ENCODE measurements at places on chromosomes 13 and 19.

- no peak for DNase-seq
Observed at GRCh38 chr19:42816894-42817293, 51.4 kb upstream of the PSG8 start.

- DNase-seq, result peak; percentile 38
Observed at GRCh38 chr13:80339912-80340650, 845 bp downstream of the SPRY2 start.

GRCh38 chr13:56736966-56737365 lies 403.8 kb upstream of the PRR20A start:
- DNase-seq, result no peak

DNA sequence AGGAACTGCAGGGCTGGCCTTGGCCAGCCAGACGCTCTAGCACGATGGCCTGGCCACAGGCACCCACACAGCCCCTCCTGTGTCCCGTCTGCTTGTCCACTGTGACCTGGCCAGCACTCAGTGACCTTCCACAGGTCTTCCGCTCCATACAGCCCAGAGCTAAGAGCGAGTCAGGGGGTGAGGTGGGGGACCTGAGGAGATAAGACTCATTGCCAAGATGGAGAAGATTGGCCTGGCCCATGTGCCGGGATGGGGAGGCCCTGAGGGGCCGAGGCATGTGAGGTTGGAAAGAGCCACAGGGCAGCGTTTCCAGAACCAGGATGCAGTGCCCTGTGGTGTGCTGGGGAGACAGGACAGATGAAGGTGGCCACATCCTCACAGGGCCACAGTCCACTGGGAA lies 10.2 kb upstream of the SLC7A9 start:
- no peak for DNase-seq

DNA sequence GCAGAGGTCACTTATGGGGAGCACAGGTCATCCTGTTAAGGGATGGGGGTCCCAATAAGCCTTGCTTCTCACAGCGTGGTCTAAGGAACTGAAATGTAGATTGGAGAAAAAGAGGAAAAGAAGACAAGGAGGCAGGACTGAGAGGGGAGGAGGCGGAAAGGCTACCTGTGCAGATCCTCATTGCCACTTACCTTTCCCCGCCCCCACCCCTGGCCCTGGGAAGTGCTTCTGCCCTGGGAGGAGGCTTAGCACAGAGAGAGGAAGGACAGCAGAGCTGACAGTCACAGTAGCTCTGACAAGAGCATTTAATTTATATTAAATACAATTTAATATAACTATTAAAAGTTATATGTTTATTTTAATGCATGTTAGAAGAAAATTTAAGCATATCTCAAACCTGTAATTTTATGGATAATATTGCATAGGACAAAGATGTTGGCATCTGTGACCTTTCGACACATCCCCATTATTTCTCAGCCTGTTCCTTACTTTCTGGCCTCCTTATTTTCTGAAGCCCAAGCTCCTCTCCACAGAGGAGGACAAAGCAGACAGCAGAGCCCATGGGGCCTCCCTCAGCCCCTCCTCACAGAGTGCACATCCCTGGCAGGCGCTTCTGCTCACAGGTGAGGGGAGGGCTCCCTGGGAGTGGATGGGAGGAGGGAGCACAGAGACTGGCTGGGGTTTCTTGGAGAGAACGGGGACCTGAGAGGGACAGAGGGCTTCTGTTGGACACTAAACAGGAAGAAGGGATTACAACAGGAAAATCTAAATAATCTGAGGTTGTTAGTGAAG lies 23.4 kb downstream of the CEACAM21 start:
- no peak for DNase-seq

GRCh38 chr19:18513868-18514267 lies 8.0 kb downstream of the ELL start:
- DNase-seq, result no peak

- peak; percentile 57 for DNase-seq
Observed at GRCh38 chr19:10419646-10420443, 493 bp upstream of the PDE4A start.

GRCh38 chr13:65803530-65804392 lies 1426.4 kb downstream of the PCDH9 start:
- no peak for DNase-seq

GRCh38 chr19:50415661-50416033 lies 3.1 kb upstream of the SPIB start:
- peak; percentile 96 for DNase-seq

GRCh38 chr13:50589651-50590054 lies 253.8 kb downstream of the DLEU7 start:
- no peak for DNase-seq

DNA sequence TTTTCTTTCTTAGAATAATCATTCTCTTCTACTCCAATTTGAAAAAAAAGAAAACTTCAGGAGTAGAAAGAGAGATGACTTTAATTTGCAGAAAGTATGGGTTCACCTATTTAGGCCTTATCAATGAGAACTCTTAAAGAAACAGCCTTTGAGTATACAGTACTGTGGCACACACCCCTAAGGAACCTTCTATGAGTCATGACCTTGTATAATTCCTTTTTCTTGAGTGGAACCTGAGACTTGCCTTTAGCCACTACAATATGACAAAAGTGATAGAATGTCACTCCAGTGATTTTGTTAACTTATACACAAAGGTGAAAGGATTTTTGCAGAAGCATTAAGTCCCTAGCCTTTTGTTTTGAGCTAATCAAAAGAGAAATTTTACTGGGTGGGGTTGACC lies 58.7 kb downstream of the ITGBL1 start:
- DNase-seq, result no peak

- no peak for DNase-seq
Observed at GRCh38 chr19:19010551-19010950, 22.8 kb downstream of the SUGP2 start.

- DNase-seq, result peak; percentile 46
Observed at GRCh38 chr19:8487137-8487851, 15.1 kb downstream of the PRAM1 start.

Data from GM10248 (cell line).